Fibroblast of the conjunctiva (primary cell): ENCODE measurements at places on chromosomes 12 and 14.
A peak's percentile ranks its signal among the peaks of the same experiment; 100 is the strongest.

GRCh38 chr12:26266881-26267280 is 71.5 kb downstream of the SSPN start:
- no peak for DNase-seq

DNA sequence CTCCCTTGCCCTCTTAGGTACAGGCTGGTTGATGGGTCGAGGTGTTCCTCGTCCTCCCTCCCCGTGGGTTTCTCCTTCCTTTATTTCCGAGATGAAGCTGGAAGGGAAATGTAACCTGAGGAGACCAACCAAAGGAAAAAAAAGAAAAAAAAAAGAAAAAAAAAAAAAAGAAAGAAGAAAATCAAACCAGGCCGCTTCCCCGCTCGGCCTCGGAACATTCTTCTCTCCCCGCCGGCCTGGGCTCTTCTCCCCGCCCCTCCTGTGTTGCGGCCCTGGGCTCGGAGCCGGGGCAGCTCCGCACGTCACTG is 1.6 kb upstream of the NFATC4 start:
- DNase-seq = no peak

GRCh38 chr12:7303230-7303629 is 642 bp upstream of the ACSM4 start:
- DNase-seq = no peak

GRCh38 chr14:97655169-97655948 is 858.2 kb downstream of the VRK1 start:
- no peak for DNase-seq

DNA sequence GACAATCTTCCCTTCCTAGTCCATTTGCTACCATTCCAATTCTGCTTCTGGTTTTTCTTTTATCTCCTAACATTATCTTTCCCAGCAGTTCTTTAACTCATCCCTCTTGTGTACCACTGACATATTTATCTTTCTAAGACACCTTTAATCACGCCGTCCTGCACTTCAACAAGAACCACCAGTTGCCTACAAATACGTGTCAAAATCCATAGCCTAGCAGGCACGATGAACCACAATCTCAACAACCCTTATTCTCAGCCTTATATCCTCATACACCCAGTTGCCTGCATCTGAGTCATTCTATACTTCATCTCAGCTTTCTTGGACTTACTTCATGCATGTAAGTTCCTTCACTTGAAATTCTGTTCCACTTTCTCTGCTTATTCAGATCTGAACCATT is 16.4 kb upstream of the ST8SIA1 start:
- DNase-seq = no peak

GRCh38 chr14:102362545-102363181 is at the start of the genes CINP and TECPR2:
TSS of gene CINP (minus strand) at chr14:102362890. CDS start at chr14:102362851, 39 bp downstream.
TSS of gene TECPR2 (plus strand) at chr14:102362941. CDS start at chr14:102376722, 13,781 bp downstream.
- peak; percentile 92 for DNase-seq

DNA sequence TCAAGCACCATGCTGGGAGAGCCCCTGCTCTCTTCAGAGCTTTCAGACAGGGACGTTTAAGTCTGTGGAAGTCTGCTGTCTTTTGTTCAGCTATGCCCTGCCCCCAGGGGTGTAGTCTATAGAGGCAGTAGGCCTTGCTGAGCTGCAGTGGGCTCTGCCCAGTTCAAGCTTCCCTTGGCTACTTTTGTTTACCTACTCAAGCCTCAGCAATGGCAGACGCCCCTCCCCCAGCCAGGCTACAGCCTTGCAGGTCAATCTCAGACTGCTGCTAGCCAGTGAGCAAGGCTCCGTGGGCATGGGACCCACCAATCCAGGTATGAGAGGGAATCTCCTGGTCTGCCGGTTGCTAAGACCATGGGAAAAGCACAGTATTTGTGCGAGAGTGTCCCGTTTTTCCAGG is 37.4 kb upstream of the C12orf71 start:
- DNase-seq = no peak
